ENCODE measurements at places on chromosomes 3 and 15.

DNA sequence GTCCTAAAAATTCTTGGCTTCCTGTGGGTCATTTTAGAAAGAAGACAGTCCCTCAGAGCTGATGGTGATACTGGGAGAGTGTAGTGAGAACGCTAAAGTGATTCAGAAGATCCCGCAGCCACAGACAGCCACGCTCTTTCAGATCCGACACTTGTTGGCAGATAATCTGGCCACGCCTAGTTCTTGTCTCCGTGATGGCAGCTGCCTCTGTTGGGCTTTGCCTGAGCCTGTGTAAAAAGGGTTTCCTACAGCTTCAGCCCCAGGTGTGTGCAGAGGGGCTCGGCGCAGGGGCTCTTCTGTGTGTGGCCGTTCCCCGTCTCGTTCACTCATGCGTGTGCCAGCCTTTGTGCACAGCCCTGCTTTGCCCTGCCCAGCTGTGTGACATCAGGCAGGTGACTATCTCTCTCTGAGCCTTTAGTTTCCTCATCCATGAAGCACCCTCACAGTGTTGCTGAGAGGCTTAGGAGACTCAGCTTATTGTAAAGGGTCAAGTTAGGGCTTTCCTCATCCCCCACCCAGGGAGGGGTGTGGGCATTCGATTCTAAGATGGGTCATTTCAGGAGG lies 6.3 kb downstream of the IRAK2 start:
- no peak for DNase-seq

GRCh38 chr15:95296643-95297042 lies 1033.9 kb upstream of the NR2F2 start:
- DNase-seq = no peak

- no peak for DNase-seq
Measured at GRCh38 chr3:51568036-51568435, 29.5 kb downstream of the RAD54L2 start.

DNA sequence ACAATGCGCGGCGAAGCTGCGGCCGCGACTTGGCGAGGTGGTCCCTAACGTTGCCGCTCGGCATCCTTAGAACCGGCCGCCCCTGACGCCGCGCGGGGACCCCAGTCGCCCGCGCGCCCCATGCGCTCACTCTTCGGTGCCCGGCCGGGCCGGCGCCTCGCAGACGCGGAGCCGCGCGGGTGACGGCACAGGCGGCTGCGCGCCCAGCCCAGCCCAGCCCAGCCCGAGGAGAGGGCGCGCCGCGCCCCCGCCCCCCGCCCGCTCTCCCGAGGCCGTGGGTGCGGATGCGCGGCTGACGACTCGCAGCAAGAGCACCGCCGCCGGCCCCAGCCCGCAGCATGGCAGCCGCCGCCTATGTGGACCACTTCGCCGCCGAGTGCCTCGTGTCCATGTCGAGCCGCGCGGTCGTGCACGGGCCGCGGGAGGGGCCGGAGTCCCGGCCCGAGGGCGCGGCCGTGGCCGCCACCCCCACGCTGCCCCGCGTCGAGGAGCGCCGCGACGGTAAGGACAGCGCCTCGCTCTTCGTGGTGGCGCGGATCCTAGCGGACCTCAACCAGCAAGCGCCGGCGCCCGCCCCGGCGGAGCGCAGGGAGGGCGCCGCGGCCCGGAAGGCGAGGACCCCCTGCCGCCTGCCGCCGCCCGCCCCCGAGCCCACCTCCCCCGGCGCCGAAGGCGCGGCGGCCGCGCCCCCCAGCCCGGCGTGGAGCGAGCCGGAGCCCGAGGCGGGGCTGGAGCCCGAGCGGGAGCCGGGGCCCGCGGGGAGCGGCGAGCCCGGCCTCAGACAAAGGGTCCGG lies 437 bp downstream of the KLF13 start:
- no peak for DNase-seq

- no peak for DNase-seq
Measured at GRCh38 chr3:193620650-193621049, 27.6 kb downstream of the OPA1 start.

DNA sequence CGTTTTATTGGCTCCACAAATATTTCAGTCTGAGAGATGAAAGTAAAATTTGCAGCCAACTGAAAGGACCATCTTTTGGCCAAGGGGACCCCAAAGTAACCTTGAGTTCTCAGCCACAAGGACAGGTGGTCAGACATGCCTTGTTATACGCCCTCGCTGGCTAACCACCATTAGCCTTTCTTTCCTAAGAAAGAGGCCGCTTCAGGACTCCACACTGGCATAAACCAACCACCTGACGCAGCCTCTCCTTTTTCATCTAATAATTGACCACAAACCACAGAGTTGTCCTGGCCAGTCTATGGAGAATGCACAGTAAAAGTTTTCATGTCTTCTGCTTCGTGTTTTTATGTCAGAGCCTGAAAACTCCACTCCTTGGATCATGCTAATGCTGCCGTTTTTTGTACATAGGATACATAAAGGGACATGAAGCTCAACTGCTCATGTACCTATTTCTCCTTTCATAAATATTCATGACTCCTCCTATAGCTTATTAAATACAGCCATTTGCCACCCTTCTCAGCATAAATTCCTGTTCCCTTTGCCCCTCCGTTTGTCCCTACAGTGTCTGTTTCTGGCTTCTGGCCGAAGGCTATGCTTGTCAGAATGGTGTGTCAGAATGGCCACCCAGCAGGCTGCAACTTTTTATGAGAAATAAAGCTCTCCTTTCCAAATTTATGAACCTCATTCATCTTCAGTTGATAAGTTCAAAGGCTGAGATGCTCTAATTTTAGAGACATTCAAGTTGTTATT lies 374.1 kb upstream of the RBMS3 start:
- no peak for DNase-seq

- no peak for DNase-seq
Measured at GRCh38 chr3:188046561-188047211, 107.3 kb upstream of the LPP start.

- DNase-seq = no peak
Measured at GRCh38 chr3:143266927-143267326, 147.4 kb downstream of the CHST2 start.

- DNase-seq = no peak
Measured at GRCh38 chr3:39568508-39568907, 101.0 kb downstream of the MOBP start.

DNA sequence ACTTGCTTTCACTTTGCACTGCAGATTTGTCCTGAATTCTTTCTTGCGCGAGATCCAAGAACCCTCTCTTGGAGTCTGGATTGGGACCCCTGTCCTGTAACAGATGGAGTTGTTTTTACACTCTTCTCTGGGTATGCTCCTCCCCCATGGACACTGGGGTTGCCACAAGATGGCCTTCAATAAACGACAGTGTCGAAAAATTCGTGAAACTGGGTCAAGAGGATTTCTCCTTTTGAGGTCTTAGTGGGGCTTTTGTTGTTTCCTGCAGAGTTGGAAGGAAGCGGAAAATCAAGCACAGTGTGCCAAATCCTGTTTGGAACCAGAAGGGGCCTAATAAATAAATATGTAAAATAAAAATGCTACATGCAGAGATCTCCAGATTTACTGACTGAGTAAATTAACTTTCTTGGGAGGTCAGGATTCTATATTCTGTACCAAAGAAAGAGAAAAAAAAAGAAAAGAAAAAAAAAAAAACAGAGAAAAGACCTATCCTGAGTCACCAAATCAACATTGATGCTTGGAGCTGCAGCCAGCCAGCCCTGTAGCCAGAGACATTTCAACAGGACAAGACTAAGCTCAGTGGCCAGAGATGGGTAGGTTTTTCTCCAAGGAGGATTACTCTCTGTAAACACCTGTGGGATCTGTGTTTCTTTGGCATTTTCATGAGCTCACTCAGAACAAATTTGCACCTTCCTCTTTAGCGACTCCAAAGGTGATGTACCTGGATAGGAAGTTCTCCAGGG lies 24.8 kb downstream of the CCDC80 start:
- no peak for DNase-seq

DNA sequence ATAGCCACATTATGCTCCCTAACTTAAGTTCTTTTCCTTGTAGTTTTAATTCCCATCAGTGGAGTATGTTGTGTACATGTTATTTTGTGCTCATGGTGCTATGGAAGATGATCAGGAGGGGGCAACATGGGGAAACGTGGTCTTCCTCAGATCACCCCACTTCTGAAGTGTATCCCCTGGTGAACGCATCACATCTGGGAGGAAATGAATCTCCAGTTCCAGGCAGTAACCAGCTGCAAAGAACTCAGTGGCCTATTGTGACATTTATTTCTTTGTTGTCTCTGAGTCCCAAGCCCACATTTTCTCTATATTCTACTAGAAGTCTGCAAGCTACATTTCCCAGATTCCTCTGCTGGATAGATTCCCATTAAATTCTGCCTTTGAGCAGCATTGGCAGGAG lies 217.0 kb downstream of the SATB1 start:
- DNase-seq = no peak

DNA sequence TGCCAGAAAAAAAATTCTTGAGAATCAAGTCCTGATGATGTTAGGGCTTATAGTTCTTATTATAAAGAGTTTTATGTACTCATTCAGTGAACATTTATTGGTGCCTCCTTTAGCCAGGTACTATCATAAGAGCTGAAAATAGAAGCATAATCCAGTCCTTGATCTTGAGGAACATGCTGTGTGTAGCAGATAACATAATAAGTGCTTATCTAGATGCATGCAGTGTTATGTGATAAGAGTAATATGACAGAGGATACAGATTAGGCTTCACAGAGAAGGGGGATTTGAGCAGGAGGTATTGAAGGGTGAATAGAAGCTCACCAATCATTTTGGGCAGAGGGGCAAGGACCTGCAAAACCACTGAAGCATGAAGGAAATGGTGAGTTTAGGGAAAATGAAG lies 1.1 kb downstream of the CCR2 start:
- no peak for DNase-seq

GRCh38 chr15:65183865-65184159 lies 1.3 kb downstream of the CLPX start:
- DNase-seq = no peak

DNA sequence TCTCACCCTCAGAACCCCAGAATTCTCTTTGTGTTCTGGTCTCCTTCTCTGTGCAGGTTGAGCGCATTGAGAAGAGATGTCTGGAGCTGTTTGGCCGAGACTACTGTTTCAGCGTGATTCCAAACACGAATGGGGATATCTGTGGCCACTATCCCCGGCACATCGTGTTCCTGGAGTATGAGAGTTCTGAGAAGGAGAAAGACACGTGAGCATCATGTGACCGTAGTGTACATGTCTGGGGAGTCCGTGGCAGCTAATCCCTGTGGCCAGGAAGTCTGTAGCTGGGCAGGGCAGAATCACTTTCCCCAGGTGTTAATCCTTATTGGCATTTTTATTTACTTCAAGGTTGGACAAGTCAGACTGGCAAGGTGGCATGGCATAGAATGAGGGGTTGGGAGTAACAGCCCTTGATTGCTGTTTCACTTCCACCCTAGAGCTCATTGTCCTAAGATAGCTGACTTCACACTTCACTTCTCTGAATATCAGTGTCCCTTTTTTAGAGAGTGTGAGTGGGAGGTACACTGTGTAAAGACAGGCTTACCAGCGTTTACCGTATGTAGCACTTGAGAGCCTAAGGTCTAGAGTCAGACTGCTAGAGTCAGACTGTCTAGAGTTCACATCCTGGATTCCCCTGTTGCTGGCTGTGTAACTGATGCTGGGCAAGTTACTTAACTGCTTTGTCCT lies 4.4 kb downstream of the MTMR14 start:
- DNase-seq = no peak

DNA sequence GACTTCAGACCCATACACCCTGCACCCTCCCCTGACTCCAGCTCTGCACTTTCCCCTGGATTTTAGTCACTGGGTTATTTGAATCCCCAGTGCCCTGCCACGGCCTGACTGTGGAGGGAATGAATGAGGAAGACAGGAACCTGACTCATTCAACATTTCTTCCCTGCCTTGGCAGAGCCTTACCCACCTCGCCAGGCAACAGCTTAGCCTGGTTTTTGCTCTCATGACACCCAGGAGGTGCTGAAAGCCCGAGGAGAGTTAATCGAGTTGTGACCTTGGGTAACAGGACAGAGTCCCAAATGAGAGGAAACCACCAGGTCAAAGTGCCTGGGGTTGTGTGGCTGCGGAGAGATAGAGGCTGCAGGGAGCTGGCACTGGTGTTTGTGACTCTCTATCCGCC lies 128.3 kb downstream of the SMAD6 start:
- DNase-seq = no peak

DNA sequence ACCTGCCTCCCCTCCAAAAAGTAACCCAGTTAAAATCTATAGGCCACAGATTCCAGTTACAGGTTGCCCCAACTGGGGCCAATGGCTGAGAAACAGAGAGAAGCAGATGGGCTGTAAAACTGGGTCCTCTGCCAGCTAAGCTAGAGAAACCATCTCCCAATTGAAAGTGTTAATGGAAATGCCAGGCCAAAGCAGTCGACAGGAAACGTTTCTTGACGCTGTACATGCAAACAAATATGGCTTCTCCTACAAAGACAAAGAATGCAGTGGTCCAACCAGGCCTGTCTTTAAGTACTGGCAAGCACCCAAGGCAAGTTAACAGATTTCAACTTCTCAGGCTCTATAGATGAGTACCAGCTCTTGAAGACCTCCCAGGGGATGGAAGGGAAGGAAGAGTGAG lies 71.3 kb downstream of the MAGI1 start:
- DNase-seq = no peak

DNA sequence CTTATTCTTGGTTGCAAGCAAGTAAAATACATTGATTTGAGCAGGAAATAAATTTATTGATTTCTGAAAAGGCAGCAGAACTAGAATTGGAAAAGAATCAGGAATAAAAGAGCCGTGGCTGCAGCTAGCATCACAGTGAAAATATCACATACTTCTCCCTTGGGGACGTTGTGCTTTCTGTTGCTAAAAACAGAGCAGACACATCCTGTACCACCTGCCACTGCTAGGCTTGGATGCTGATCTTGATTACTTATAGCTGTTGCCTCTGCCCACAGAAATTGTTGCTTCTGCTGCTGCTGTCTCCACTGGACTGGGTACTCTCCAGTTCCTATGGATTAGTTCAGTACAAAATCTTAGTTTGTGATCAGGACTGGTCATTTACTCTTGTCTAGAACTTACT lies 283.8 kb downstream of the C3orf38 start:
- no peak for DNase-seq

DNA sequence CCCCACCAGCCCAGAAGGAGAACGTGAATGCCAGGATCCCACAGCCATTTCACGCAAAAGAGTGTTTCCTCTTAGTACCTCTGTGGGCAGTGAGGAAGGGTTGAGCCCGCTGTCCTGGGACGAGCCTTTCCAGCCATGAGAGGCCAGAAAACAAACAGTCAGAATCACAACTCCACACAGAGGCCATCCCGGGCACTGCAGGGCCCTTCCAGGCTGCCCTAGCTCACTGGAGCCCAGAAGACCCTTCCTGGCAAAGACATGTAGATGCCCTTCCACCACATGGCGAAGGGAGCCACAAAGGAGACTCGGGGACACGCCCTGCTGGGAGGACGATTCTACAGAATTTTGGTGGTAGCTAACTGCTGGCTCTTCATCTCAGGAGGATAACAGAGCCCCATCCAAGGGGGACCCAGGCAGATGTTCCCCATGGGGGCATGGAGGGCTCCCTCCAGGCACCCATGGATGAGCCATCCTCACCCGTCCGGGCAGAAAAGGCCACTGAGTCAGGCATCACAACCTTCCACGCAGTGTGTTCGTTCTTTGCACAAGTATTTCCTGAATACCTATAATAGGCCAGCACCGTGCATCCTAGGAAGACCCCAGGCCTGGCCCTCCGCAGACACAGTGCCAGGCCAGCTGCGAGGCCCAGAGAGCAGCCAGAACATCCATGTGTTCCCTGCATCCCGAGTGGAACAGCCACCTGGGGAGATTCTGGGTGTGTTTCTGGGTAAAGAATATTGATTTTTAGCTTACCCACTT lies 47.2 kb downstream of the SLC12A8 start:
- DNase-seq = no peak
